ENCODE measurements at places on chromosomes 3 and 15. TPM values are rescaled to one million over a fixed set of nuclear protein-coding genes. Genes with fewer than 3 reads are reported as not detected.

Gene FAM43A
- total RNA-seq = 2.9 TPM

Gene GOLGA8H
- total RNA-seq = 0.13 TPM

Gene ZMAT3
- total RNA-seq = 19.6 TPM

Gene CAV3
- total RNA-seq = not detected

Gene WDR72
- 24.7 TPM for total RNA-seq

Gene TRIM42
- not detected for total RNA-seq

Gene TCF12
- 38.3 TPM for total RNA-seq

Gene KLHL25
- 18.3 TPM for total RNA-seq

- no peaks in the 10 kb centered on the region for H3K4me1 ChIP-seq
- H3K27me3 ChIP-seq = no peaks in the 10 kb centered on the region
- no peaks in the 10 kb centered on the region for H3K36me3 ChIP-seq
- no peak for DNase-seq
- H3K4me3 ChIP-seq = no peak overlapping the region
- H3K27ac ChIP-seq = no peak overlapping the region
Observed at GRCh38 chr15:45630917-45631691, 3.7 kb upstream of the SQOR start.

DNA sequence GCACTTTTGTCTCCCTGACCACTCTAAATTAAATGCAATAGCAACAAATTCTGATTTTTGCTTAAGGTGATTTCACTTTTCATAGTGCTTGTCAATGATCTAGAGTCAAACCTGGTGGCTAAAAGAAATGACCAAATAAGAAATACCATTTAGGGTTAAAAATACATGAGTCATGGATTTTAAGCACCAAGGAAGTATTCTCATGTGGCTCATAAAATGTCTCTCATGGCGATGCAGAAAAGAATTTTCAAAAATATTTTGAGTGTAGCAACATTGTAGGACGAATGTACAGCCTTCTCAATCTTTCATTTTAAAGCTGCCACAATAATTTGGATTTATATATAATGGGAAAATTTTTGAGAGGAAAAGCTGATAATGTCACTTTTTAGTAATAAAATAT, 193.6 kb downstream of the EPHA3 start:
- H3K4me3 ChIP-seq = no peak overlapping the region
- no peaks in the 10 kb centered on the region for H3K4me1 ChIP-seq
- no peaks in the 10 kb centered on the region for H3K27me3 ChIP-seq
- H3K36me3 ChIP-seq = no peaks in the 10 kb centered on the region
- no peak overlapping the region for H3K27ac ChIP-seq
- no peak for DNase-seq

DNA sequence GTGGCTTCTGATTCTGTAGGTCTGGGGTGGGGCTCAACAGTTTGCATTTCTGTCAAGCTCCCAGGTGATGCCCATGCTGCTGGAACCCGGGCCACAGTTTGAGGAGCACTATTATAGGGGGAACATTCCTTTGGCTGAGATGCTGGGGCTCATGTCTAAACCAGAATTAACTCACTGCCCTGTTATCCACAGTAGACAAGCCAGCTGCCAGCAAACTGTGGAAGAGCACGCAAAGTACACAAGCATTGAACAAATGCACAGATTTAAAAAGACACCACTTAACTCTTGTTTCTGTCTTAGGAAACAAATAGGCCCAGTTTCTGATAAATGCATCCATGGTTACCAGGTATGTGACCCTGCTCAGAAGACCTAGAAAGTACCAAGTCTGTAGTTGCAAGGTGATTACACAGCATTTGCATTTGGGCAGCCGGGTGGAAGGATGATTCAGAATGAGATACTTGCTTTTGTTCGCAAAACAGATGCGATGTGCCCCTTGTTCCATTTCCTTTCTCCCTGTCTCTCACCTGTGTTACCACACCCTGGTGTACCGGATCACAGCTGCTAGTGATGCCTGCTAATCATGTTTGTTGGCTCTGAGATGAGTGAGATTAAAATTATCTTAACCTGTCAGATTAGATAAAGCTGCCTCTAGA, 12.4 kb downstream of the GYG1 start:
- H3K36me3 ChIP-seq = no peaks in the 10 kb centered on the region
- no peak overlapping the region for H3K27ac ChIP-seq
- H3K4me3 ChIP-seq = no peak overlapping the region
- no peaks in the 10 kb centered on the region for H3K27me3 ChIP-seq

DNA sequence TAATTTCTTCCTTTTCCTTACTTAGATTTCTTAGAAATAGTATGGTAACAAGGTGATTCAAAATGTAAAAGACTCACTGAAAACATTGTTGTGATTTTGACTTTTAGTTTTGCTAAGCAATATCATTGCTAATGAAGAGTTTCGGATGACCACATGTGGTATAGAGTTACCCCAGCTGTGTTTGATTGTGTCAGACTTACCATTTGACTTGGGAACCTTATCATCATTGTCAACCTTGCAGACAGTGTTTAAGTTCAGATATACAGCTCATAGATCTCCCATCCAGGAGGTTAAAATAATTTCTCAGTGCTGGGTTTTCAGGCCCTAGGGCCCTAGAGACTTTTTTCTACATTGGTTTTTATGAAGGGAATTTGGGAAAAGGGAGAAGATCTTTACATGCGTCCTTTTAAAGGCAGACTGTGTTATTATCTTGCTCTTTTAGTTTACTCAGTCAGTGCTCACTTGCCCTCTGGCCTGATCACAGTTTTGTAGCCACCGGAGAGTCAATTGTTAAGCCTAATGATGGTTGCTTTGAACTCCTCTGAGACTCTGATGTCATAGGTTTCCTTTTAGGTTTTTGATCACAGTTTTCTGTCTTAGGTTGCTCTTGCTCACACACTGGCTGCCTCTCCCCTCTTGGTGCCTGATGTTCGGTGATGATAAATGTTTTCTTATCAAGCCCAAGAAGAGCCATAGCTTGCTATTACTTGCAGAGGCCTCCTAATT, 133.5 kb upstream of the ZPLD1 start:
- H3K4me3 ChIP-seq = no peak overlapping the region
- no peak for DNase-seq
- no peaks in the 10 kb centered on the region for H3K27me3 ChIP-seq
- H3K4me1 ChIP-seq = no peaks in the 10 kb centered on the region
- no peak overlapping the region for H3K27ac ChIP-seq
- no peaks in the 10 kb centered on the region for H3K36me3 ChIP-seq

DNA sequence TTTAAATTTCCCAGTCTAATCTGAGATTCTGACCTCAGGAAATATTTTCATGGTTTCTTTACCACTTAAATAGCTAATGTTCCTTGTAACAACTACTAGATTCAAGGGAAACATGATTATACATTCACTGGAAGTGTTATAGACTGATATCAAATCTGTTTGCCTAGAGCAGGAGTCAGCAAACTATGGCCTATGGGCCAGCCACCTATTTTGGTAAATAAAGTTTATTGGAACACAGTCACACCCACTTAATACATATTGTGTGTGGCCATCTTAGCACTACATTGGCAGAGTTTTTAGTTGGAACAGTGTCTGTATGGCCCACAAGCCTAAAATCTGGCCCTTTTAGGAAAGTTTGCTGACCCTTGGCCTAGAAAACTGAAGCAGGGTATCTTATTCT, 50.1 kb downstream of the GLCE start:
- no peak overlapping the region for H3K4me3 ChIP-seq
- H3K36me3 ChIP-seq = no peaks in the 10 kb centered on the region
- DNase-seq = no peak
- no peaks in the 10 kb centered on the region for H3K27me3 ChIP-seq
- no peaks in the 10 kb centered on the region for H3K4me1 ChIP-seq

DNA sequence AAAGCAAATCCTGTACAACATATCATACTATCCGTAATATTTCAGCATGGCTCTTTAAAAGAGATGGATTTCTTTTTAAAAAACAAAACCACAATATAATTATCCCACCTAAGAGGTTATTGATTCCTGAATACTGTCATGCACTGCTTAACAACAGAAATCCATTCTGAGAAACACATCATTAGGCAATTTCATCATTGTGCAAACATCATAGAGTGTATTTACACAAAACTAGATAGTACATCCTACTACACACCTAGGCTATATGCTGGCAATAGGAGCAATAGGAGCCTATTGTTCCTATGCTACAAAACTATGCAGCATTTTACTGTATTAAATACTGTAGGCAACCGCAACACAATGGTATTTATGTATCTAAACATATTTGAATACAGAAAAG, 242.0 kb downstream of the NEK10 start:
- DNase-seq = no peak
- no peaks in the 10 kb centered on the region for H3K4me1 ChIP-seq
- no peak overlapping the region for H3K4me3 ChIP-seq
- H3K27ac ChIP-seq = no peak overlapping the region

GRCh38 chr3:41693799-41694198, 268.1 kb downstream of the ULK4 start:
- H3K27me3 ChIP-seq = no peaks in the 10 kb centered on the region
- H3K4me1 ChIP-seq = no peaks in the 10 kb centered on the region

GRCh38 chr3:16478516-16478915, 35.0 kb downstream of the RFTN1 start:
- no peak overlapping the region for H3K4me3 ChIP-seq
- peaks cover 2% of the 10 kb centered on the region for H3K4me1 ChIP-seq
- no peaks in the 10 kb centered on the region for H3K36me3 ChIP-seq
- no peak overlapping the region for H3K27ac ChIP-seq
- DNase-seq = no peak
- H3K27me3 ChIP-seq = no peaks in the 10 kb centered on the region

- H3K4me3 ChIP-seq = no peak overlapping the region
- H3K27me3 ChIP-seq = no peaks in the 10 kb centered on the region
- H3K27ac ChIP-seq = no peak overlapping the region
- H3K4me1 ChIP-seq = no peaks in the 10 kb centered on the region
Observed at GRCh38 chr3:167761302-167761701, 25.8 kb downstream of the SERPINI1 start.

GRCh38 chr15:36498916-36499315, 80.5 kb upstream of the CDIN1 start:
- H3K27me3 ChIP-seq = no peaks in the 10 kb centered on the region
- no peak for DNase-seq
- H3K27ac ChIP-seq = no peak overlapping the region
- no peaks in the 10 kb centered on the region for H3K36me3 ChIP-seq
- no peak overlapping the region for H3K4me3 ChIP-seq

GRCh38 chr3:183586477-183586876, 31.0 kb upstream of the KLHL6 start:
- no peaks in the 10 kb centered on the region for H3K36me3 ChIP-seq
- no peaks in the 10 kb centered on the region for H3K27me3 ChIP-seq
- H3K4me1 ChIP-seq = peaks cover 34% of the 10 kb centered on the region
- H3K27ac ChIP-seq = no peak overlapping the region
- DNase-seq = no peak

DNA sequence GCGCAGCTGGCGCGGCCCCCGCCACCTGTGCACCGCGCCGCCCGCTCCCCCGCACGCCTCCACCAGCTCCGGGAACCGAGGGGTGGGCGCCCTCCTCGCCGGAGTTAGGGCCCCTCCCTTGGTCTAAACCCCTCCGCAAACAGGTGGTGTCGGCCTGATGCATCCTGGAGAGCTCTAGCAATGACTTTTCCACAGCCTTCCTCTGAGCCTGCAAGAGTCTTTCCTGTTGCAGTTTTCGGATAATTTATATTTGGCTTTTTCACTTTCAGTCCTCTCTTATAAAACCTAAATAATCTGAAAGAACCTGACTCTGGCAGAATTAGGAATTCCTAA, 334 bp upstream of the IGSF11 start:
- no peaks in the 10 kb centered on the region for H3K4me1 ChIP-seq
- DNase-seq = no peak
- H3K27me3 ChIP-seq = peaks cover 14% of the 10 kb centered on the region
- no peak overlapping the region for H3K27ac ChIP-seq
- no peaks in the 10 kb centered on the region for H3K36me3 ChIP-seq
- H3K4me3 ChIP-seq = peak overlapping the region; percentile 53

DNA sequence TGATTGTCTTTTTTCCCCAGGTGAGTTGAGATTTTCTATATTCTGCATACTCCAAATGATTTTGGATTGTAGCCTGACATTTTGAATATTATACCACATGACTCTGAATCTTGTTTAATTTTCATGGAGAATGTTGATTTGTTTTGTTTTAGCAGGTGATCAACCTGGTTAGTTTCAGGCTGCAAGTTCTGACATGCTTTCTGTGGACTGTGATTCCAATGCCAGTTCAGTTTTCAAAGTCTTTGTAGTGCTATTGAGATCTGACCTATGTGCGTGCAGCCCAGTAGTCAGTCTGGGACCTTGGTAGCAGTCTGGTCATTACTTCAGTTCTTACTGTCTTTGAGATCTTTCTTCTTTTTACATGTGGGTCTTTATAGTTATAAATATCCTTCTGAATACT, 18.6 kb upstream of the MTMR10 start:
- H3K36me3 ChIP-seq = no peaks in the 10 kb centered on the region
- DNase-seq = no peak
- no peaks in the 10 kb centered on the region for H3K4me1 ChIP-seq
- H3K4me3 ChIP-seq = no peak overlapping the region
- H3K27ac ChIP-seq = no peak overlapping the region

DNA sequence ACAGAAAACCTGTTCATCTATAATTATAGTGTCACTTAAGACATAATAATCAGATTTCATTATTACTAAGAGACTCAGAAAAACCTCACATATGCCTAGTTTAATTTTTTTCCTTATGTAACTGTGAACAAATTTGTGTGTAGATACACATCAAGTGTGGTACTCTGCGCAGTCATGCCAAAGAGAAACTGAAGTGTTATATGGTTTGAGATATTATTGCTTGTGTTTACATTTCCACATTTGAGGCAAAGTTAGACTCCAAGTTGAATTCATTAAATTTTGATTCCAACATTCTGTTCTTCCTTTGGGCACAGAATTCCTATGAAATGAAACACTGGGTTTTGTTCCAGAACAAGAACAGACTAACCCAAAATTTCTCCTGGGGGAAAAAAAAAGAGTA, 2.2 kb downstream of the MBNL1 start:
- H3K27ac ChIP-seq = no peak overlapping the region
- H3K36me3 ChIP-seq = no peaks in the 10 kb centered on the region
- H3K4me1 ChIP-seq = no peaks in the 10 kb centered on the region
- no peaks in the 10 kb centered on the region for H3K27me3 ChIP-seq
- no peak for DNase-seq

DNA sequence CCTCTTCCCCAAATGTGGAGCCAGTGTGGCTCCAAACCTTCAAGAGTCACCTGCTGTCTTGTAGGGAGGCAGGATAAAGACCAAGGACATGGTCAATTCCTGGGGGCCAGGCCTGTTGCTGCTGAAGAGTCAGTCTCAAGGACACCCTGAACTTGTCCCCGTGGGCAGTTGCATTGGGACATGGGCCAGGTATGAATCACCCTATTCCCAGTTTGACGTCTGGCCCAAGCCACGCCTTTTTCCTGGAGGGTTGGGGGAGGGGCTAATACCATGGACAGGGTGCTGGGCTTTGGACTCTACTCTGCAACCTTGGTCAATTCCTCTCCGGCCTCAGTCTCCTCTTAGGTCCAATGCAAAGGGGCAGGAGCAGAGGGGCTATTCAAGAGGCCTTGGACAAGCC, 10.4 kb downstream of the ATP2B2 start:
- H3K4me3 ChIP-seq = no peak overlapping the region
- peak overlapping the region; percentile 89 for H3K27ac ChIP-seq
- H3K36me3 ChIP-seq = no peaks in the 10 kb centered on the region
- H3K27me3 ChIP-seq = no peaks in the 10 kb centered on the region

DNA sequence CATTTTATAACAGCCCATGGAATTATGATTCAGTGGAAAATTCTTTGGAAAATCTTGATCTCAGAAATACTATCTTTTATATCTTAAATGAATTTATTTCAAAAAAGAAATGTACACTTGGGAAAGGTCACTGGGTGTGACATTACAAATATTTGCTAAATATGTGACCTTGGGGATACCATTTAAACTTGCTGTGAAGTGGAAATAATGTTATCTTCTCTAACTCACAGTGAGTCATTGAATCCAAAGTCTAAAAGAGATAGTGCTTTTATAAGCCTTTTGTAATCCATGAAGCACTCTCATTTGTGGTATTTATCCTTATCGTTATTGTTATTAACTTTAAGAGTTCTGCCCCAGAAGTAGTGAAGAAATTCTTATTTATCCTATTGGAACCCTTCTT, 289.8 kb upstream of the SEMA6D start:
- no peaks in the 10 kb centered on the region for H3K36me3 ChIP-seq
- no peak overlapping the region for H3K4me3 ChIP-seq
- no peak overlapping the region for H3K27ac ChIP-seq
- no peaks in the 10 kb centered on the region for H3K4me1 ChIP-seq
